Suppressor macrophage treated with lipopolysaccharide for 1 hour (primary cell): ENCODE measurements at places on chromosomes 12 and 14.

DNA sequence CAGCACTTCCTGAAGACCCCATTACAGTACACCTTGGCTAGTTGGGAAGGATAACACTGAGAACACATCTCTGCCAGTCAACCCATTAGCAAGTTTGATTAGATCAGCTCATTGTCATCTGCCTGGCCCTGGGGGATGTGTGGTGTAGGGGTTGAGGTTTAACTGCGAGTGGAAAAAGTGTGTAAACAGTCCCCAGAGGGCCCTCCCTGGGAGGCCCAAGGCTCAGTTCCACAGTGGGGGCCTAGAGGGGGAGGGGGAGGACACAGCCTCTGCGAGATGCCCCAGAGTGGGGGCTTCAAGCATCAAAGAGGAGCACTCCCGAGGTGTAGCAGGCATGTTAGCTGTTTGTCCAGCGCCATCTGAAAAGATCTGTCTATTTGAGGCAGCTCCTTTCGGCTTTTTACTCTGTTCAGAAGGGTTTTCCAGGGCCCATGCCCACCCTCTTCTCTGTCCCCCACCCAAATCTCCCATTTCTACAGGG, 344 bp downstream of the LPAR5 start:
- no peak for DNase-seq

DNA sequence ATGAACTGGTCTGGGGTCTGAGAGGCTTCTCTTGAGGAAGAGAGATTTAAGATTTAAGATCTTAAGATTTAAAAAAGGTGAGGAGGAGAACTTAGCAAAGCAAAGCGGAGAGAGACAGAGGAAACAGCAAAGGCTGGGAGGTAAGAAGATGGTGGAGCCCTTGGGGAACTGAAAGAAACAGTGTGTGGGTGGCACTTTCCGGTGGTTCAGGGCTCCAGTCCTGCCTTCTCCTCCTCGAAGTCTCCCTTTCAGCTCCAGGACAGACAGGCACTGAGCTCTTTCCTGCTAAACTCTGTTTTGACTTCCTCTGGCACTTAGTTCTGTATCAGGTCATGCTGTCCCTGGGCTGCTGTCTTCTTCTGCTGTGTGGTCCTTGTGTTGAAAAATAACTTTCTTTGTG, 298.7 kb upstream of the SRRM4 start:
- DNase-seq = no peak

DNA sequence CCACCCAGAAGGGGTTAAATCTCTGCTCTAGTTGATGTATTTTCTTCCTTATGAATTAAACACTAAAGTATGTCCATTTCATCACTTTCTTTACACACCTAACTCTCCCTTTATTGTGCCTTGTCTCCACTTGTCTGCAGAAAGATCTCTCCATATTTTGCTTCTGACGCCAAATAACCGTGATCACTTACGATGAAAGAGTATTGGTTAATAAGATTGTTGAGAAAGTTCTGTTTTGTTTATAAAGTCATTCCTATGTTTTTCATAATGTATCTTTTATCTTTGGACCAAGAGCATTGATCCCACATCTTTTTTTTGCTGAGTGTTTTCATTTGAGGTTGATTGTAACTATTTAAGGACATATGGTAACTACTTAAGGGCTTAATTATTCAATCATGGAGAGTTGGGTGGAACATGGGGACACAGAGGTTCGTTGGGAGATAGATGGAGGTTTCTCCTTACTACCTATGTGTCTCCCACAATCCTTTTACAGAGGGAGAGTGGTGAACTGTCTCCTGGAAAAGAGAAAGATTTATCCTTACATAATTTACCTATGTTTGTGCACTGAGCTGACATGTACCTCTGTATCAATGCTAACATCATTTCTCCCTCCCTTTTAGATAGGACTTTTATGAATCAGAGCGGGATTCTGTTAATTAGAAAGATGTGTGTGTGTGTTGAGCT, 120.7 kb upstream of the SLC38A2 start:
- DNase-seq = no peak

- peak; percentile 35 for DNase-seq
Measured at GRCh38 chr12:79933532-79934264, 1.2 kb downstream of the PPP1R12A start.

DNA sequence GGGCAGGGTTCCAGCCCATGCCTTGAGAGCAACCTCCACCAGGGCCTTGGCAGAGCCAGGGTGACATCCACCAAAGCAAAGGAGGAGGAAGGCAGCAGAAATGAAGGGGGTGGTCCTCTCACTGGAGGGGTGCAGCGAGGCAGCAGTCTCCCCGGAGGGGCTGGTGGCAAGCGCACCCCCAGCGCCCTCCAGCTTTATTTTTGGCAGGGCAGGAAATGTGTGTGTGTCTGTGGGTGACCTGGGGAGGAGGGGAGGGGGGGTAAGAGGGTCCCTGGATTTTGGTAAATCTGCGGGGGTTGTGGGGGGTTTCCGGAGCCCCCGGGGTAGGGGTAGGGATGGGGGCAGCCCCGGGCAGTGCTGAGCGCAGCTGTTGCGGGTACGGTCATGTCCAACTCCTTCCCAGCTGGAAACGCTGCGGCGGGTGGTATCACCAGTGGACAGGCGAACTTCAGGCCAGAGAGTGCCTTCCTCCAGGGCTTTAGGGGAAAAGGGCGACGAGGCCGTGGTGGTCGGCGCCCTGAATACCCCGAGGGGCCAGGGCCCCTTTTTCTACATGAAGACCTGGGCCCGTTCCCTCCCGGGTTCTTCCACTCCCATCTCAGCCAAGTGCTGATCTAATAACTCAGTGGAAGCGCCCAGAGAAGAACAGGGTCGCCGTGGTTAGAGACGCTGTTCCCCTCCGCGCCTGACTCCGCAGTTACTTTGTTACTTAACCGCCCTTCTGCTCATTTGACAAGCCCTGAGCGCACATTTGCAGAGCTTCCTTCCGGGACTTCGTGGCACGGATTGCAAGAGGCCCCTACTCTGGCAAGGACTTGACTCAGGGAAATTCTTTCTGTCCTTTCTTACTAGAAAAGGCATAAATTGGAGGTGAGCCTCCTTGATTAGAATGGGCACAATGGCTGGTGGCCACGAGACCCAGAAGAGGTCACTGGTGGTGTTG, 55.2 kb downstream of the FOS start:
- peak; percentile 80 for DNase-seq

GRCh38 chr12:95257541-95257940, 39.9 kb downstream of the VEZT start:
- no peak for DNase-seq

DNA sequence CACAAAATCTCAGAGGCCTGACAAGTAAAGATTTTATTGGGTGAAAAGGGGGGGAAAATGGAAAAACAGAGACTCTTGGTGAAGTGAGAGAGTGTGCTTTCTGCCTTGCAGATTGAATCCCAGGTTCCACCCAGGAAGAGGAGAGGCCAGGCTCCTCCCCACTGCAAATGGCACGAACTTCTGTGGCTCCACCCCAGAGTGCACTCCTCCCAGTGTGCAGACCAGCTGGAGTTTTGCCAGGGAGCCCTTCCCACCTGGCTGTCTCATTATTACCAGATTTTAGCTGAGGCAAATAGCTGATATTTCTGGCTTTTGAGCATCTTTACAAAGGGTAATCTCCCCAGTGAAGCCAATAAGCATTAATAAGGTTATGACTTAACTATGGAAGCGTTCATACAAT, 51.9 kb downstream of the TESPA1 start:
- no peak for DNase-seq

GRCh38 chr14:95547626-95548327, 12.9 kb downstream of the GLRX5 start:
- DNase-seq = no peak

- DNase-seq = no peak
Measured at GRCh38 chr12:128947209-128947608, 93.9 kb downstream of the GLT1D1 start.

- DNase-seq = peak; percentile 60
Measured at GRCh38 chr14:105281371-105282097, 19.3 kb downstream of the BRF1 start.

DNA sequence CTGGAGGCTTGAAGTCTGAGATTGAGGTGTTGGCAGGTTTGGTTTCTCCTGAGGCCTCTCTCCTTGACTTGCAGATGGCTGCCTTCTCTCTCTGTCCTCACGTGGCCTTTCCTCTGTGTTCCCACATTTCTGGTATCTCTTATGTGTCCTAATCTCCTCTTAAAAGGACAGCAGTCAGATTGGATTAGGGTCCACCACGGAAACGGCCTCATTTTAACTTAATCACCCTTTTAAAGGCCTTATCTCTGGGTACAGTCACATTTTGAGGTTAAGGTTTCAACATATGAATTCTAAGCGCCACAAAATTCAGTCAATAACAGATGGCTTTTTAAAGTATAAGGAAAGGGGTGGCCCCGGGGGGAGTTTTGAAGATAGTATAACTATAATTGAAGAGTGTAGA, 33.5 kb downstream of the UNC79 start:
- no peak for DNase-seq

DNA sequence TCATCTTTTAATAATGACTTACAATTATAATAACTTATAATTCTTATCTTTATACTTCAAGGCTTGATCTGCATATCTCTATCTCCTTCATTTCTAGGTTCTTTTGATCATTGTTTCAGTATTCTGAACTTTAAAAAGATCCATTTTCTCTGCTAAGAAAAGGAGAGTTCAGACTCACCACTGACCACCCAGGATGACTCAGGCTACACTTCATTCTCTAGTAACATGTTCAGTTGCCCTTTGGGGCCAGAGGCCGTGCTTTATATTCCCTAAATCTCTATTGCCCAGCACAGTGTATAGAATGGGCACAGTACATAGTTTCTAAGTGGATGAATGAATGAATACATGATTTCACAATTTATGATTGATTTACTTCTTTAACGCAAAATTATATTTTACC, 268.7 kb downstream of the AKAP6 start:
- no peak for DNase-seq

DNA sequence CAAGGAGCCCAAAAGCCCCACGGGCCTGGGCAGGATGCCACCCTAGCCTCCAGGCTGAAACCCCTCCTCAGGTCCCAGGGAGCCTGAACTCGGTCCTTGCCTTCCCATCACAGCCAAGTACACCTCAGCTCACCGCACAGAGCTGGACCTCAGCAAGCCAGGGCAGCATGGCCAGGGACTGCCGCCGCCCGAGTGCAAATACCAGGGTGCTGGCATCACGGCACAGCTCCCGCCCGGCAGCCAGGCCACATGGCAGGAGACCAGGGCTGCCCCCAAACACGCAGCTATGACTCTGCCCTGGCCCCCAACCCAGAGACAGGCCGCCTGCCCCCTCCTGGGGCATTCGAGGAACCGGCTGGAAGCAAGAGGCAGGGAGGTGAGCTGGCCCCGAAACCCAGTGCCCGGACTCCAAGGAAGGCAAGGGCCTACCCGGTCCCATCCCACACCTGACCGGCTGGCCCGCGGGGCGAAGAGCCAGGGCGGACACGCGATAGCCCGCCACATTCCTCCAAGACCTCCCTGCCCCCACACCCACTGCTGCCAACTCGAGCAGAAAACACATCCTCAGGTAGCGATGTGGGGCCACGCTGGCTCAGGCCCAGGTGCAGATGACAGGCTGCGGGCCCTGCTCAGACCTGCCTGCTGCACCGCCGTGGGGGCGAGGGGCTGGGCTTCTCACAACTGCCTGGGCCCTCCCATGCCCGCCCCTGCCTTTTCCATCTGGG, 2.7 kb downstream of the JAG2 start:
- DNase-seq = no peak

- DNase-seq = no peak
Measured at GRCh38 chr12:28026701-28027100, 54.2 kb upstream of the PTHLH start.

GRCh38 chr14:74400031-74400685, 25.9 kb downstream of the SYNDIG1L start:
- DNase-seq = no peak

GRCh38 chr12:90106568-90106967, 397.9 kb upstream of the ATP2B1 start:
- no peak for DNase-seq

- peak; percentile 77 for DNase-seq
Measured at GRCh38 chr14:103597623-103598377, 31.2 kb upstream of the KLC1 start.
